ENCODE measurements at places on chromosomes 7 and 10. TPM values are rescaled to one million over a fixed set of nuclear protein-coding genes. Genes with fewer than 3 reads are reported as not detected.

The NKX2-3 gene
- polyA plus RNA-seq: 22.1 TPM

The SEMA3C gene
- 70.6 TPM for polyA plus RNA-seq

The MPP7 gene
- 16.2 TPM for polyA plus RNA-seq

The HTRA1 gene
- 69.8 TPM for polyA plus RNA-seq

The OPN1SW gene
- polyA plus RNA-seq: 0.18 TPM

The FZD1 gene
- 13.2 TPM for polyA plus RNA-seq

The DYNC1I1 gene
- polyA plus RNA-seq: 1.2 TPM

GRCh38 chr7:121954803-121955202 lies 81.8 kb downstream of the PTPRZ1 start:
- H3K4me3 ChIP-seq: no peak overlapping the region
- H3K27ac ChIP-seq: no peak overlapping the region
- H3K4me1 ChIP-seq: no peaks in the 10 kb centered on the region
- H3K36me3 ChIP-seq: no peaks in the 10 kb centered on the region

- H3K4me3 ChIP-seq: no peak overlapping the region
- H3K4me1 ChIP-seq: no peaks in the 10 kb centered on the region
- H3K27ac ChIP-seq: no peak overlapping the region
- no peaks in the 10 kb centered on the region for H3K27me3 ChIP-seq
- no peaks in the 10 kb centered on the region for H3K36me3 ChIP-seq
Observed at GRCh38 chr10:111281516-111281915, 204.7 kb downstream of the ADRA2A start.

- no peak overlapping the region for H3K27ac ChIP-seq
- peaks cover 2% of the 10 kb centered on the region for H3K36me3 ChIP-seq
- no peaks in the 10 kb centered on the region for H3K4me1 ChIP-seq
- H3K4me3 ChIP-seq: no peak overlapping the region
- no peak for DNase-seq
- no peaks in the 10 kb centered on the region for H3K27me3 ChIP-seq
Observed at GRCh38 chr7:66250711-66251110, 45.6 kb downstream of the TPST1 start.

- no peak for DNase-seq
- no peaks in the 10 kb centered on the region for H3K36me3 ChIP-seq
- no peaks in the 10 kb centered on the region for H3K4me1 ChIP-seq
- no peak overlapping the region for H3K27ac ChIP-seq
- H3K4me3 ChIP-seq: no peak overlapping the region
- H3K27me3 ChIP-seq: no peaks in the 10 kb centered on the region
Observed at GRCh38 chr7:125112850-125113249, 183.2 kb upstream of the POT1 start.

DNA sequence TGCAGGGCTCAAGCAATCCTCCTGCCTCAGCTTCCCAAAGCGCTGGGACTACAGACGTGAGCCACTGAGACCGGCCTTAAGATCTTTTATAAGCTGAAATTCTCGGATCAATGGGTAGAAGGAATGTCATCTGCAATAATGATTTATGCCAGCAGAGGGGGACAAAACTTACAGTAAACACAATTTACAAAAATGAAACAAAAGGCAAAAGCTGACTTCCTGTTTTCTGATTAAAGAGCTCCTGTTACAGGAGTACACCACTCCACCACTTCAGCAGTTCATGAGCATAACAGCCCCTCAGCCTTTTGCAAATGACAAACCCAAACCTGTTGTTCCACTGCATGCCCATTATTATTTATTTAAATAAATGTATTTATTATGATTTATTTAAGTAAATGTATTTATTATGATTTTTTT lies 88.5 kb upstream of the ATP6V0A4 start:
- no peak for DNase-seq
- H3K4me1 ChIP-seq: no peaks in the 10 kb centered on the region
- no peaks in the 10 kb centered on the region for H3K27me3 ChIP-seq
- no peaks in the 10 kb centered on the region for H3K36me3 ChIP-seq

GRCh38 chr10:58807629-58808022 lies 295.0 kb downstream of the BICC1 start:
- no peak for DNase-seq
- H3K4me1 ChIP-seq: no peaks in the 10 kb centered on the region
- H3K27ac ChIP-seq: no peak overlapping the region

DNA sequence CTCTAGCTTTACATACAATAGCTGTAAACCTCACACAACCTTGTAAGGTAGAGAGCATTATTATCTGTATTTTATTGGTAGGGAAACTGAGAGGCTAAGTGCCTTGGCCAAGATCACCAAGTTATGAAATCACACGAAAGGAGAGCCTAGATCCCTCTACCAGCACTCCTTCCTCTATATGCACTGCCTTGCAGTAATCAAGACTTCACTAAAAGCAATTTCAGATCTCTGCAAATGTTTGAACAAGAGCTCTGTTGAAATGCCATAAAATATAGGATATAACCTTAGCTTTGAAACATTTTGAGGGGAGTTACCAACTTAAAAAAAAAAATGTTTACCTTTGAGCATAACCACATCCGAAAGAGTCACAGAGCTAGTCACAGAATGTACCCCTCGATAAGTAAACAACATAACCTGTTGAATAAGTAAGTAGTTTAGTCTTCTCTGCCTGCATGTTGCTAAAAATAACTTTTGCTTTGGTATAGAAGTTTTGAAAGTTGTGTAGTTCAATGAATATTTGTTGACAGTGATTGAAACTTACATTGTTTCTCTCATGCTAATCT lies 709.4 kb downstream of the AUTS2 start:
- H3K27ac ChIP-seq: no peak overlapping the region
- no peaks in the 10 kb centered on the region for H3K27me3 ChIP-seq
- no peaks in the 10 kb centered on the region for H3K36me3 ChIP-seq
- peak; percentile 14 for DNase-seq
- H3K4me1 ChIP-seq: no peaks in the 10 kb centered on the region
- no peak overlapping the region for H3K4me3 ChIP-seq

- H3K36me3 ChIP-seq: no peaks in the 10 kb centered on the region
- H3K27ac ChIP-seq: no peak overlapping the region
- no peaks in the 10 kb centered on the region for H3K27me3 ChIP-seq
- no peaks in the 10 kb centered on the region for H3K4me1 ChIP-seq
Observed at GRCh38 chr7:80150611-80151273, 16.1 kb downstream of the GNAI1 start.

- H3K27ac ChIP-seq: no peak overlapping the region
- no peak for DNase-seq
- peaks cover 22% of the 10 kb centered on the region for H3K4me1 ChIP-seq
- no peaks in the 10 kb centered on the region for H3K27me3 ChIP-seq
- H3K36me3 ChIP-seq: no peaks in the 10 kb centered on the region
Observed at GRCh38 chr10:42981358-42982236, 95.3 kb upstream of the RET start.

- peak overlapping the region; percentile 39 for H3K4me3 ChIP-seq
- H3K27ac ChIP-seq: no peak overlapping the region
- peaks cover 8% of the 10 kb centered on the region for H3K4me1 ChIP-seq
Observed at GRCh38 chr10:92688927-92689662, 660 bp upstream of the HHEX start.

GRCh38 chr10:47405857-47406547 lies 21.9 kb upstream of the ZNF488 start:
- H3K36me3 ChIP-seq: no peaks in the 10 kb centered on the region
- no peak overlapping the region for H3K4me3 ChIP-seq
- no peaks in the 10 kb centered on the region for H3K27me3 ChIP-seq
- peaks cover 30% of the 10 kb centered on the region for H3K4me1 ChIP-seq
- peak overlapping the region; percentile 56 for H3K27ac ChIP-seq

DNA sequence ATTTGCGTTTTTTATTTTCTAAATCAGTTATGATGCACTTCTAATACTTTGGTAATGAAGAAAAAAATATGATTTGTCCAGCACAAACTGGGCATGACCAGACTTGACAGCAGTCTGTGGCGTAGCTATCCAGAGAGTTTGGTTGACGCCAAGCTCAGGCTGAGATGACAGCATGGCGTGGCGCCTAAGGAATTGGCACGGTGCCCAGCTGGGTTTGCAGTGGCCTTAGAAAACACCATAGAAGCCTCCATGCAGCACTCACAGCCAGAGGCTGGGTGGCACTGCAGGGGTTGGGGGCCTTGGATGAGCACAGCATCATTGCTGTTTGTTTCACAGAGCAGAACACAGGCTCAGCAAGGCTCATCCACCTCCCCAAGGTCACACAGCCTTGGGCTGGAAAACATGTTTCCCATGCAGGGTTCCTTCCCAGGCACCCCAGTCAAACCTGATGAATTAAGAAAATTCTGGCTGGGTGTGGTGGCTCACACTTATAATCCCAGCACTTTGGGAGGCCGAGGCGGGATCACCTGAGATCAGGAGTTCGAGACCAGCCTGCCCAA lies 88.9 kb downstream of the GTF2IRD1 start:
- no peak for DNase-seq
- H3K4me1 ChIP-seq: peaks cover 12% of the 10 kb centered on the region
- H3K36me3 ChIP-seq: peaks cover 60% of the 10 kb centered on the region

- H3K4me3 ChIP-seq: no peak overlapping the region
- H3K4me1 ChIP-seq: peaks cover 2% of the 10 kb centered on the region
- peak; percentile 5 for DNase-seq
- no peaks in the 10 kb centered on the region for H3K27me3 ChIP-seq
- peak overlapping the region; percentile 86 for H3K27ac ChIP-seq
Observed at GRCh38 chr10:26622891-26623290, 74.6 kb upstream of the PDSS1 start.

- H3K4me3 ChIP-seq: no peak overlapping the region
- H3K27ac ChIP-seq: no peak overlapping the region
- no peaks in the 10 kb centered on the region for H3K27me3 ChIP-seq
- H3K36me3 ChIP-seq: no peaks in the 10 kb centered on the region
- no peak for DNase-seq
Observed at GRCh38 chr10:57993302-57993701, 274.4 kb downstream of the IPMK start.

GRCh38 chr7:44408596-44408995 lies 81.9 kb downstream of the NUDCD3 start:
- H3K4me3 ChIP-seq: no peak overlapping the region
- H3K36me3 ChIP-seq: peaks cover 33% of the 10 kb centered on the region
- DNase-seq: no peak
- H3K27ac ChIP-seq: no peak overlapping the region
- H3K4me1 ChIP-seq: no peaks in the 10 kb centered on the region
- no peaks in the 10 kb centered on the region for H3K27me3 ChIP-seq

DNA sequence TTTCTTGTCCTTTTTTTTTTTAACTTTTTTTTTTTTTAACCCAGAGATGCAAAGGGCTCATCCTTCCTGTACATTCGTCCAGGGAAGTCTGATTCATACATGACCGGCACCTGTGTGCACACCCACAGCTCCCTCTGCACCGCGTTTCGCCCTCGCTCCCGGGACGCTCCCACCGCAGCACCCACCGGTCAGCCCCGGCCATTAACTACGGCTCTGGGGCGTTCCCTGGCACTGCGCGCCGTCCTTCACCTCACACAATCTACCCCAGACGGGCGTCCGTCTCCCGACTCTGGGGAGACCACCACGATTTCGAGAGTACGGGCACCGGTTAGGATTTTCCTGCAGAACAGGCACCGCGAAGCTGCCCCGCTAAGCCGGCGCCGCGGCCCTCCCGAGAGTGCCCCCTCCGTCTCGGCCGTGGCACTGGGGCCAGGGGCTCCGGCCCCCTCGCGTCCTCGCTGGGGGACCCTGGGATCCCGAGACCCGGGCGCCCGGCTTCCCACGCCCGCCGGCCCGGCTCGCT lies 452 bp downstream of the ATE1 start:
- peaks cover 19% of the 10 kb centered on the region for H3K4me1 ChIP-seq
- no peaks in the 10 kb centered on the region for H3K27me3 ChIP-seq
- H3K4me3 ChIP-seq: peak overlapping the region; percentile 92
- peak overlapping the region; percentile 94 for H3K27ac ChIP-seq

DNA sequence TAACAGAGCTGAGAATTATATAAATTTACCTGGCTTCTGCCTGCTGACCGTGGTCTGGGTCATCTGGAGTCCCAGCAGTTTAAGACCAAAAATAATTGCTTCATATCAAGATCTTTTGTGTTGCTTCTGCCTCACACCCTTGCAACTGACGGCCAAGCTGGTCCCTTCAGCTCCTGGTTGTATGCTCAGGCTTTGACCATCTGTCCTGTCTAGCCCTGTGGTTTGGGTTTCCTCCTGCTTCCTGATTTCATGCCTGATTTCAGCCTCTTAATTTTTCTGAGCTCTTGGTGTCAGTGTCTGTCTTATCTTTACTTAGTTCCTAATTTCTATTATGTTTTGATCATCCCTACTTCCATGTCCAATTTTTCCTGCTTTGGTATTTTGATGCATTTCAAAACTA lies 87.9 kb upstream of the PLXDC2 start:
- no peaks in the 10 kb centered on the region for H3K4me1 ChIP-seq
- H3K36me3 ChIP-seq: no peaks in the 10 kb centered on the region
- no peak overlapping the region for H3K27ac ChIP-seq
- DNase-seq: no peak
- H3K27me3 ChIP-seq: no peaks in the 10 kb centered on the region

DNA sequence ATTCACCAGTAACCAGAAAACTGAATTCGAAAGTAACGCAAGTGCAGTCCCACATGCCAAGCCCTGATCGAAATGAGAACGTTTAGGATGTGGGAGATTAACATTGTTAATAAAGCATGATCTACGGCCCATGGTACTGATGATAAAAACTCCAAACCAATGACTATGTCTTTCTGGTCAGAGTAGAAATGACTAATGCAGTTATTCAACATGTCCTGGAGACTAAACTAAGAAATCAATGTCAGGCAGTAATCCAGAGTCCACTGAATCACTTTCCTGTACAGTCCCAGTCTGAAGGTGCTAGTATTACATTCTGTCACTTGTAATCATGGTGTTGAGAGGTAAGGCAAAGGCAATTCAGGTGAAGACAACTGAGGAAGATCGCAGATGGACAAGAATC lies 14.4 kb downstream of the NPSR1 start:
- H3K4me1 ChIP-seq: no peaks in the 10 kb centered on the region
- H3K36me3 ChIP-seq: no peaks in the 10 kb centered on the region
- H3K4me3 ChIP-seq: no peak overlapping the region
- H3K27me3 ChIP-seq: no peaks in the 10 kb centered on the region
- DNase-seq: peak; percentile 29
- no peak overlapping the region for H3K27ac ChIP-seq

DNA sequence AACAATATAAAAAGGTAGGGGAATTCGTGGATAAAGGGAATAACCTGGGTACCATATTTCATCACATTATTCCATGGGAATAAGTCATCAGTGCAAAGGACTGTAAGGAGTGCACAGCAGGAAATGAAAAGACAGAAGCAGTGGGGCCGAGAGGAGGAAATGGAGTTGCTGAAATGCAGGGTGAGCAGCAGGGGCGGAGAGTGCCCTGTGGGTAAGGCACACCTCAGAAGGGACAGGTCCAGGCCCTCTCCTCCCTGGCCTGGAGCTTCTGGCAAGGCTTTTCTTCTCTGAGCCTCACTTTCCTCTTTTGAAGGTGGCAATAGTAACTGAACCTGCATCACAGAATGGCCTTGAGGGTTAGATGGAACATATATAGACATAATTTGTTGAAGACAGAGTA lies 26.2 kb downstream of the IKZF1 start:
- peaks cover 12% of the 10 kb centered on the region for H3K27me3 ChIP-seq
- H3K4me1 ChIP-seq: no peaks in the 10 kb centered on the region
- no peaks in the 10 kb centered on the region for H3K36me3 ChIP-seq
